ENCODE measurements at places on chromosomes 7 and 10.

- DNase-seq = no peak
Measured at GRCh38 chr10:93515071-93516005, 18.9 kb downstream of the CEP55 start.

- DNase-seq = no peak
Measured at GRCh38 chr7:18320971-18321567, 174.5 kb upstream of the HDAC9 start.

DNA sequence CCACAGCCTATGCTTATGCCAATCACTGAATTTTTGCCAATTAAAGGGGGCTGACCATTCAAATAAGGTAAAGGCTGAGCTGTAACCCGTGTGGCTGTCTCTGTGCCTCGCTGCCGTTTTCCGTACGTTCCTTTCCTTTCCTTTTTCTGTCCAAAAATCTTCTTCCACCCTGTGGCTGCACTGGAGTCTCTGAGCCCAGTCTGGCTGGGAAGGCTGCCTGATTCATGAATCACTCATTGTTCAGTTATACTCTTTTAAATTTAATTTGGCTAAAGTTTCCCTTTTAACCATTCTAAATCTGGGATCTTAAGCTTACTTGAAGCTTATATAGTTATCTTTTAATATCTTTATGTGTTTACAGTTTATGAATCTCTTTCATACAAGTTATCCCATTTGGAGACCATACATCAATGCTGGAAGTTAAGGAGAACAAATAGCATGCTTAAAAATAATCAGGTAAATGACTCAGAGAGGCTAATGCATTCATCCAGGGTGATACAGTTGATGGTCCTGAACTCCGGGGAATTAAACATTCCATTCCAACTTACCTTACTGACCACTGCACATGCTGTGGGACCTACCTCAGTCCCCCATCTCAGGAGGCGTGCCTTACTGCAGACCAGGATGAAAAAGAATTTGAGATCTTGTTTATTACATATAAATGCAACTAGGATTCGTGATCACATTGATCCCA, 385.3 kb upstream of the ADARB2 start:
- DNase-seq = no peak

DNA sequence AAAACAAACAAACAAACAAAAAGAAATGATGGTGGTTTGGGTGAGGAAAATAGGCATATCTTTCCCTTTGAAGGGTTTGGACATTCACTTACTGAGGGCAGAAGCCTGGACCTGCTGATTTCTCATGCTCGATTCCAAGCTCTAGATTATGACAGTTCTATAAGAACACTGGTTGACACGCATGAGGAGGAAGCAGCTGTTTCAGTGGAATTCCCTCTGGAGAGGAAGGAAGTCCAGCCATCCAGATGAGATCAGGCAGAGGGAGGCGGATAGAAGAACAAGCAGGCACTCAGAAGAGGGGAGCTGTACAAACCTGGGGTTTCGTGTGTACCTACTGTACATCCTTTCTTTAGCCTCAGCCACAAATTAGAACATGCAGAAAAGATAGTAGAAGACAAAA, 691.9 kb downstream of the INHBA start:
- no peak for DNase-seq

DNA sequence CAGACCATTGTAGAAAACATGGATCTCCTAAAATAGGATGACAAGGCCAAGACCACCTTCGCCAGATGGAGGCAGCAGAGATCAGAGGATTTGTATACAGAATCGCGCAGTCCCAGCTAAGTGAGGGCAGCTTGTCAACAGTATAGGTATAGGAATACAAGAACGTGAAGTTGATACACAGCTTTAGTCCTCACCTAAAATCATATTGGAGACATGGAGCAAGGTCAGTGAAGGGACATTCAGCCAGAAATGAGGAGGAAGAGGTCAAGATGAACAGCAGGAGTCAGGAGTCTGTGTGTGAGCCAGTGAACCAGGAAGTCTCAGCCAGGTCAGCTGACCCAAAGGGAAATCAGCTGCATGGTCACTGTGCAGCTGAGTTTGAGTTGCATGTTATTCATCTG, 263.4 kb upstream of the PRKCQ start:
- DNase-seq = no peak

GRCh38 chr7:34756691-34757090, 98.7 kb downstream of the NPSR1 start:
- DNase-seq = no peak

GRCh38 chr7:80498481-80499349, 13.1 kb downstream of the GNAT3 start:
- no peak for DNase-seq

DNA sequence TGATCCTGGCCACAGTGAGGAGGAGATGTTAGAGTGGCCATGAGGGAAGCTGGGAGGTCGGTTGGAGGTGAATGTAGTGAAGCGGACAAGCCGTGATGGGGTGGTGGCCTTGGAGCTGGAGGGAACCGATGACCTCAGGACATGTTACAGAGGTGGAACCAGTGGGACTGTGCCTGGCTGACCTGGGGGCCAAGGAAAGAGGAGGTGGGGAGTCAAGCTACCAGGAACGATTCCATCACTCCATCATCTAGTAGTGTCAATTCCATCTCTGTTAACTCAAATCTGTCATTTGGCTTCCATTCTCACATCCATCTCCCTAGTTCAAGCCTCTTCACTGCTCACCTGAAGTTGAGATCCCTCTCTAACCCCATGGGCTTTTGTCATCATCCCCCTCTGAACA, 102.4 kb upstream of the LYZL2 start:
- DNase-seq = no peak

GRCh38 chr7:109844362-109844761, 1246.6 kb upstream of the LRRN3 start:
- no peak for DNase-seq

DNA sequence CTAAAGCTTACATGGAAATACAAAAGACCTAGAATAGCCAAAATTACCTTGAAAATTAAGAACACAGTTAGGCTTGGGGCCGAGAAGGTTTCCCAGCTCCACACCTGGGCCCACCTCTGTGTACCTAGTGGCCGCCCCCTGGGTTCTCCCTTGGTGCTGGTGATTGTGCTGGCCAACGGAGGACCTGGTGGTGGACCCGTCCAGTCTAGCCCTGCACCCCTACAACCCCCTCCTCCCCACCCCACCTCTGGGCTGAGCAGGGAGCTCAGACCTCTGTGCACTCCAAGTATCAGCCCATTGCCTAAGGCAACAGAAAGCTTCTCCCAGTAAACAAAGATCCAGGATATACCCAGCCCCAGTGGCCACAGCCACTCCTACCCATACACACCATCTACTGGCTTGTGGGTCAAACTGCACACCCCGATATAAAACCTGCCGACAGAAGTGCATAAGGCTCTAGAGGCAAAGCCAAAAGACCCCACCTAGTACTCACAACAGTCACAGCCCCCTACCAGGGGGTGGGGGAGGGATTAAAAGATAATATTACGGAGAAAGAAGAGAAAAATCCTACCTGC, 105.0 kb upstream of the DIP2C start:
- no peak for DNase-seq

DNA sequence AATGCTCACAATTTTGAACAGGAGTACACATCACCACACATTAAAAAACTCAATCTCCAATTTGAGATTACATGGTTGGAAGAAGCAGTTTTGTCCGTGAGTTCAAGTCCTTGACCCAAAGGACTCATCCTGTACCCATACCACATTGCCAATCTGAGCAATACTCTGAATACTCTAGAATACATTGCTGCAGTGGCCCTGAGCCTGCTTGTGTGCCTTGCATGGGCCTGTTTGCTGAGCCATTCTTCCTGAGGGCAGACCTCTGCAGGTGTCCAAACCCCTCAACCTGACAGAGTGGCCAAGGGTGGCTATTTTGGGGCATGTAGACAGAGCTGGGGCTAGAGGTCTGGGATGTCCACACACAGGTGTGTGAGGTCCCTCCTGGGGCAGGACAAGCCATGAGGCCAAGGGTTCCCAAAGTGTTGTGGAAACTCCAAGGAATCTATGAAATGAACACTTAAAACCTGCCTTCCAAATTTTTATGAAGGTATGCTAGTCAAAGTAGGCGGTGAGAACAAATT, 15.5 kb downstream of the AGMO start:
- DNase-seq = no peak

DNA sequence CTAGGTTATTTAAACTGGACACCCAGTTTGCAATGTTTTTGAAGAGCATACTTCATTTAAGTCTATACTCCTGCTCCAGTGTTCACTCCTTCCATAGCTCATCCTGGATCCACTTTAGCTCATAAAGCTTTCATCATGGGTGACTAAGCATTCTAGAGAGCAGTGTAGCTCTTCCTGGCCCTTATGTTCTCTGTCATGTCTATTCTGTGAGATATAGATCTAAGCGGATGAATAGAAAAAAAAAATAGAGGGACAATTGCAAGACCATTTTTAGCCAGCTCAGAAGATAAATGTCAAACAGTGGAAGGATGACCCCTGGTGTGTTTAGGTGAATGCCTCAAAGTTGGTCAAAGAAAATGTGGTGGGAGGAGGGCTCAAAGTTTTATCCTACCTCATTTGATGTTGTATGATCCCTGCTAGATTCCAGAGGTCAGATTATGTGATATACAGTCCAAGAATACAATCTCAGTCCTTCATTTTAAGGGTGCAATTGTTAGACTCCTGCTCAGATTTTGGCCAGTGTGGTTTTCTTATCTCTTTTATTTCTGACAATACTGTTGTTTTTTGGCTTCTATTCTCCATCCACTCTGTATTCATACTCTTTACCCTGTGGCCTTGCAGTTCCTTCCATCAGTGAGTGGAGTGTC, 7.5 kb upstream of the HECW1 start:
- DNase-seq = no peak

DNA sequence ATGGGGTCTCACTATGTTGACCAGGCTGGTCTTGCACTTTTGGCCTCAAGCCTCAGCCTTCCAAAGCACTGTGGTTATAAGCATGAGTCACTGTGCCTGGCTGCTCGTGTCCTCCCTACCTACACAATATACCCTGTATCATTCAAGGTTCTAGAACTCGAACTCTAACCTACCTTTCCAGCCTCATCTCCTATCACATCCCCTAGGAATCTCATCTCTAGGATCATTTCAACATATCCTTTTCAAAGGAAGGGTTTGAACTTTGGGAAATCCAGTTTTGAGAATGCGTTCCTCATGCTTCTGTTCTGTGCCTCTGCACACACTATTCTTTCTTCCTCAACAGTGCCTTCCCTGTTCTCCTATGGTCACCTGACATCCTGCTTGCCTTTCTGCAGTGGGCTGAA, 87.8 kb upstream of the RHEB start:
- DNase-seq = no peak

DNA sequence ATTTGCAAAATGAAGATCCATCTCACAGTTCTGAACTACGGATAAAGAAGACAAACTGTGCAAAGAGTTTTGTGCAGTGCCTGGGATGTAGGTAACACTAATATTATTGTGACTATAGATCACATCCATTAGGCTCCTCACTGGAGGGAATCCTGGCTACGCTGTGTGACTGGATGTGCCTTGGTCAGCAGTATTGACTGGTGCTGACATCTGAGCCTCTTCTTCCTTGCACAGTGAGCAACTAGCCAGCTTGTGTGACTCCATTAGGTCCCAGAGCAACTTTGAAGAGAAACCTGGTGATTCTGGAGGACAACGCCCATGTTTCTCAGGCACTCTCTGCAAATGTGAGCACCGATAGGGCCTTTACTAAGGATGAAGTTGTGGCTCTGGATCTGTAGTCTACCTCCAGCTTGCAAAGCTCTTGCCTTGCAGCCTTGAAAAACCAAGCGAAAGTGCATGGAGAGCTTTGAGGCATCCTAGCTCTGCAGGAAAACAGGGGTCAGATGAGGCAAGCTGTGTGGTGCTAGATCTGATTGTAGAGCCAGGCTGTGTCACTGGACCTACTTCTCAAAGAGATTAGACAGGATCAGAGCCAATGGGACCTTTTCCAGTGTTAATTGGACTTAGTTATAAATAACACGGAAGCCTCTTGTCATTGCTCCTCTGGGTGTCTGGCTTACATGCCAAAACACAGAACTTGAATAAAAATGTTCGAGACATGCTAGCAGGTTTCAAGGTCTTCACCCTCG, 303.6 kb upstream of the LYZL1 start:
- no peak for DNase-seq

- no peak for DNase-seq
Measured at GRCh38 chr10:28503114-28503513, 29.8 kb upstream of the WAC start.

GRCh38 chr10:78605800-78606350, 462.9 kb upstream of the ZMIZ1 start:
- no peak for DNase-seq

GRCh38 chr10:26468700-26469099, 30.6 kb downstream of the APBB1IP start:
- no peak for DNase-seq

DNA sequence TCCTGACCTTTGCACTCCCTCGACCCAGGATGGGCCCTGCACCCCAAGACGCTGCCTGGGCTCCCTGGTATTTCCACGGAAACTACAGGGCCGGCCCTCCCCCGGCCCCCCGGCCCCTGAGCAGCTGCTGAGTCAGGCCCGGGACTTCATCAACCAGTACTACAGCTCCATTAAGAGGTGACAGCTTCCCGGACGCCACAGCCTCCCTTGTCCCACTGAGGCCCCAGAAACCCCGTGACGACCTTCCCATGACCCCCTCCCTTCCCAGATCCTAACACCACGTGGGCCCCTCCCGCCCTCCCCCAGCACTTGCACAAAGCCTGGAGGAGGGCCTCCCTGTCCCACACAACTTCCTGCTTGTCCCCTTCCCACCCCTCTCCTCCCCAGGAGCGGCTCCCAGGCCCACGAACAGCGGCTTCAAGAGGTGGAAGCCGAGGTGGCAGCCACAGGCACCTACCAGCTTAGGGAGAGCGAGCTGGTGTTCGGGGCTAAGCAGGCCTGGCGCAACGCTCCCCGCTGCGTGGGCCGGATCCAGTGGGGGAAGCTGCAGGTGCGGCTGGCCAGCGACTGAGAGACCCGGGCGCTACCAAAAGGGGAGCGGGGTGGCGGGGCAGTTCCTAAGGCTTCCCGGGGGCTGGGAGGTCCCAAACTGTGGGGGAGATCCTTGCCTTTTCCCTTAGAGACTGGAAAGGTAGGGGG, 5.7 kb downstream of the NOS3 start:
- DNase-seq = no peak

DNA sequence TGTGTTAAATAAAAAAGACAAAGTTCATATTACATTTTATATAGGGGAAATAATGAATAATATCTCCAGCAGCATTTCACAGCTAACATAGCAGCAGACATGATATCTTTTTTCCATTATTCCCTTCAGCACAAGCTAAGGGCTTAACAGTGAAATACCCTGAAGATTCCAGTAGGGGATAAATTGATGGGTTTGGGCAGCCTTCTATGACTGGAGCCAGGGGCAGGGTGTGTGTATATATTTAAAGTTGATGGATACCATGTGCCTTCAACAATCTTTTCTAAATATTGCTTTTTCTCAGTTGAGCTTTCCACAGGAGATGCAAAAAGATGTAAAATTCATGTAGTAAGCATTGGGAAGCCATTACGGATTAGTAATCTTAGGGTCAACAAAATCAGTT, 151.2 kb downstream of the MAGI2 start:
- no peak for DNase-seq
